ENCODE measurements at places on chromosomes 5 and 9. TPM values are rescaled to one million over a fixed set of nuclear protein-coding genes. Genes with fewer than 3 reads are reported as not detected.

DNA sequence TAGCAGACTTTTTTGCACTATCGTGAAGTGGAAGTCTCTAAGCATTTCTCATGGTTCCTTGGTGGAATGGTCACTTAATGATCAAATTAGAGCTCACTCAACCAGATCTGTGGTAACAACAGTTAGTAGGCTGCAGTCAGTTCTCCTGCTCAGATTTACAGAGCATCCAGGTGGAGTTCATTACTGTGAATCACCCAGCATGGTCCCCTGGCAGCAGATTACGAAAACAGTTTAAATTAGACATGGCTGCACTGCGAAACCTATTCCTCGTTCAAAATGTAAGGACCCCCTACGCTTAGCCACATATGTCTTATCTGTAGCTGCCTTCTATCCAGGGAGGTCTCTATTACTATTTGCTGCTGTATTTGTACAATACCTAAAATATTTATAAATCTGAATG lies 823.6 kb upstream of the ARRDC3 start:
- no peak for DNase-seq

The KCNN2 gene
- not detected for total RNA-seq

DNA sequence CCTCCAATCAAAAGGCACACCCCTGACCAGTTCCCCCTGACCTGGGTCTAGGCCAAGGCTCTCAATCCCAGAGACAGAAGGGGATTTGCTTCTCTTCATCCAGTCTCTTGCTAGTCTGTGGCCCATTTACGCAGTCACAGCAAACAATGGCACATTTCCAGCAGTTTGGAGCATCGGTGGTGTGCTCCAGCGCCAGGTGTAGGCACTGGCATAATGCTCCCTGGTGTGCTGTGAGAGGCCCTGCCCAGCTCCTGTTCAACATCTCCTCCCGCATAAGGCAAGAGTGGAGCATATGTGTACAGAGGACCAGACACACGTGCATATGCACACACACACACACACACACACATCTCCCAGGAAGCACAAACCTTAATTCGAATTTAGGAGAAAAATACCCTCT lies 79.5 kb upstream of the ERCC6L2 start:
- DNase-seq, result no peak

DNA sequence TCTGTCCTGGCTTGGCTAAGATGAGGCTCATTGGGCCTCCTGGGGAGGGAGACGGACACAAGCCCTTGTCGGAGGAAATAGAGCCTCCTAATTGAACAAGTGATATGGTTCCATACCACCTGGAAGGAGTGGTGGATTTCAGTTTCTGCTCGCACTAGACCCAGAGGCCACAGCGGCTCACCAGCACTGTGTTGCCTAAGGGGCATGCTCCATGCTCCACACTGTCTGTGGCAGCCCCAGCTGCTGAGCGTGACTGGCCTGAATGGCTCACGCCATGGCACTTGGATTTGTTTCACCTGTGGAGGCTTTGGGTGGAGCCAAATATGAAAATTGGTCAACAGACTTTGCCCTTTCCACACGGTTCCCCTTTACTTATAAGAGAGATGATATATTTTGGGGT lies 181.1 kb downstream of the HSPA4 start:
- no peak for DNase-seq

- DNase-seq, result no peak
Observed at GRCh38 chr9:130305381-130305780, 39.8 kb downstream of the HMCN2 start.

The MXD3 gene
- 93.2 TPM for total RNA-seq

DNA sequence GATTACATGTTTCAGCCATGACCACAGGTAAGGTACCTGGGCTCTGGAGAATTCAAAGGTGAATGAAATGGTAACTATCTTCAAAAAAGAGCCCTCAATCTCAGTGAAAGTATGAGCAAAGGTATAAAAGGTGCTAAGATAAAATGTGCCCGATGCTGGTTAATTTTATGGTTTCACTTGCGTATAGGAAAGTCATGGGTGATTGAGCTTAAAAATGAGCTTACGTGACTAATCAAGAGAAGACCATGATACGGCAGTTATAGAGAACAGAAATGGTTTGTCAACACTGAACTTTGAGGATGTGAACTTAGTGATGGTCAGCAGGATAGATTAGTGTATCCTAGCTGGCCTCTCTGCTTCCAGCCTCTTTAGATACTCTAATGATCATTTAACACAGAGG lies 320.1 kb downstream of the DEPDC1B start:
- no peak for DNase-seq

All from activated CD8-positive, alpha-beta T cell treated with anti-CD3 and anti-CD28 coated beads, Interleukin-2, amount 10 ng/mL, durations not matched to agents 7 days and 5 days (primary cell).